ENCODE measurements at places on chromosomes 7 and 10.

DNA sequence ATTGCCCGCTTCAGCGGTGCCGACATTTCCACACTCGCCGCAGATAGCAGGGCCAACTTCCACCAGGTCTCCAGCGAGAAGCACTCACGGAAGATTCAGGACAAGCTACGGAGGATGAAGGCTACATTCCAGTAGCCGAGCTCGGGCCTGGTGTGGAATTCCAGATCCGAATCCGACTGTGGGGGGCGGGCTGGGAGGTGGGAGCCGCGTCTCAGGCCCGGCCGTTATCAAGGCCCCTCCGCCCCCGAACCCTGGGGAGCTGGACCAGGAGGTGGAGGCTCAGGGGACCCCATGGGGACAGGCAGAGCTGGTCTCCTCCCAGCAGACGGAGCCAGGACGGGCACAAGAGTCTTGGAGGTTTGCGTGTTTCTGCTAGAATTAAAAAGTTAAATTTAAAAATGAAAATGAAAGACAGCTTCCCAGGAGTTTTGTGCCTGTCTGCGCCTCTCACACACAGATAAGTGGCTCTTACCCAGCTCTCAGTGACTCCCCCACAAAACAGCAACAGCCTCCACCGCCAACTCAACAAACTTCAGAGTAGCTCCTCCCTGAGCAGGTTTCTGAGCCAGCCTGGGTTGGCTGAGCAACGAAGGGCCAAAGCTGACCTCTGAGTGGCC, 5.2 kb upstream of the UTF1 start:
- DNase-seq = no peak

GRCh38 chr7:158865462-158865922, 9.1 kb downstream of the DYNC2I1 start:
- no peak for DNase-seq

- no peak for DNase-seq
Observed at GRCh38 chr10:48805848-48806247, 121.2 kb downstream of the WDFY4 start.

- DNase-seq = no peak
Observed at GRCh38 chr7:106957766-106958165, 86.7 kb upstream of the PRKAR2B start.

GRCh38 chr7:21544303-21544656, 1.4 kb downstream of the DNAH11 start:
- no peak for DNase-seq

- DNase-seq = peak; percentile 88
Observed at GRCh38 chr7:105003275-105003674, 10.7 kb upstream of the KMT2E start.

GRCh38 chr10:112663234-112664125, 216.5 kb downstream of the VTI1A start:
- peak; percentile 40 for DNase-seq

DNA sequence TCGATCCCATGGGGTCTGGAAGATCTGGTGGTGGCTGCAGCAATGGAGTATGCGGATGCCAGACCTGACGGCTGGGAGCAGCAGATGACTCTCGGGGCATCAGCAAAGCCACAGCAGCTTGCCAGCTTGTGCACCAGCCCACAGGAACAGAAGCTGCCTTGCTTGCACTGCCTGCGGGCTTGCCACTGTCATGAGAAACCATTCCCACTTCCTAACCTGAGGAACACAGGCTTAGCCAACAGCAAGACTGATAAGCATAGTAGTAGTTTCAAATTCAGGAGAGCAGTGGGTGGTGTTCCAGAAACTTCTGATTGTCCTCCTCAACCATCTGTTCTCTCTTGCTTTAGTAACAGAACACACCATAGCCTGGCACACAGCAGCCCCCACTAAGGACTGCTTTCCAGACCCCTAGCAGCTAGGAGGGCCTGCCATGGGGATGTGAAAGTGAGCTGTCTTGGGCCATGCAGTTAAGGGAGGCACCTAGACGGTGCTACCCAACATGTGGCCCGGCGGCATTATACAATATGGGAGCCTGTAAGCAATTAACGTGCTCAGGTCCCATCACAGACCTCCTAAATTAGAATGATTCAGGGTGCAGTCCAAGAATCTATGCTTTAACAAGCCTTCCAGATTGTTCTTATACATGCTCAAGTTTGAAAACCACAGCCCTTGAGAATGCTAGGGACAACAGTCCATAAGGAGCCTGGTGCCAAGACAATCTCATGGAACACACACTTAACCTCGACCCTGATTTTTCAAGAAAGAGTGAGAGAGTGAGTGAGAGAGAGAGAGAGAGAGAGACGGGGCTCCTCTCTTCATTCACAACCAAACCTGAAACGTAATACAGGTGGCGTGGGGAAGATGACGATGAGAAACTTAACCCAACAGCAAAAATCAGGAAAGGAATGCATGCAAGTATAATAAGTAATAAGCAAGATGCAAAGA, 7.1 kb downstream of the ANXA11 start:
- DNase-seq = no peak

- DNase-seq = no peak
Observed at GRCh38 chr7:80392229-80393169, 119.4 kb downstream of the GNAT3 start.

DNA sequence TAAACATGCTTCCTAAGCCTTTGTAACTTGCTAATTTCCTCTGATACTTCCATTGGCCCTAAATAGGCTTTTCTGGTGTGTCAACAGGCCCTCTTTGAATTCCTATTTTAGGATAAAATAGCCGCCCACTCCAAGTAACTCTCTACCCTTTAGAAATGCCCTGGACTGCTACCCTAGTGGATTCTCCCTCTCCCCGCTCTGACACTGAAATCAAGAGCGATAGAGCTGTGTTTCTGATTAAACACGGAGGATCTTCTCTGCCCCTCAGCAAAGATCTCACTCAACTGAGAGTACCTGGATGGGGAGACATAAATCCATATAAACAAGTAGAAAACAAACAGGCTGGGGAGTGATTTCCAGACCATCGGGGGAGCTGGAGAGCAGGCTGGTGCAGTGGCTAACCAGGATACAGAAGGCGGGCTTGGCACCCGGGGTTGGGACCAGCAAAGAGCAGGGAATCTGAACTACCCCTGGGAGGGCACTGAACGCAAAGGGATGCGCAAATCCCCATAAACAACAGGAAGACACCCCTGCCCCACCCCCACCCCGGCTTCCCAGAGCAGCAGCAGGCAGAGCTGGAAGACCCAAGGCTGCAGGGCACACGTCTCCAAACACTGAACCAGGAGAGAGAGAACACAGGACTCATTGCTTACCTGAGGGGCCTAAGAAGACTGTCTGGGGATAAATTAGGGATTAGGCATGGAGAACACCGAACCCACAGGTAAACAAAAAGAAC, 2.5 kb downstream of the ASB13 start:
- DNase-seq = no peak

- no peak for DNase-seq
Observed at GRCh38 chr10:107733328-107734130, 569.0 kb upstream of the SORCS1 start.

DNA sequence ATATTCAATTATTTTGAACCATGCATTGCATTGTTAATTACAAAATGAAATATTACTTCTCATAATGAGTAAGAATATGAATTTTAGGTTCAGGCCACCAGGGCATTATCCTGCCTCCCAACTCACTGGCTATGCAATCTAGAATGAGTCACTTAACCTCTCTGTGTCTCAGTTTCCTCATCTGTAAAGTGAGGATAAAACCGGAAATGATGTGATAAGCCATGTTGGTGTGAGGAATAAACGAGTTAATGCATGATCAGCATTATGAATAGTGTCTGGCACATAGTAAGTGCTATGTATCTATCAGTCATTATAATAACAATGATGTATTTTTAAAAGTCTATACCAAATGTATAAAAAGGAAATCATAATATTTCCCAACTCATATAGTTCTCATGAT, 85.5 kb downstream of the SEMA3D start:
- no peak for DNase-seq

DNA sequence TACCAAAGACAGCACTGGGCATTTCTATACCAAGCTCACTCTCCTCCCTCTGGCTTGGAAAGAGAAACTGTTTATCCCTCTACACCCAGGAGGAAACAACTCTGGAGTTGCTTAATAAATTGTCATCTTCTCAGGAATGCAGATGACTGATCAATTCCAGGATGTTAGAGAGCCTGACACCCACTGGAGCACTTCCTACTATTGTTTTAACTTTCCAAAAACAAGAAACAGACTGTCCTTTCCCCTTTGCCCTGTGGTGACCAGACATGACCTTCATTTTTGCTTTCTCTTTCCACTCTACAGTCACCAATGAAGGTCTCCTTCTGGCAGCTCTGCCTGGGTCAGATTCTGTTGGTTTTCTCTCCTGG, 19.6 kb downstream of the GIMAP4 start:
- DNase-seq = no peak

All from stromal cell of bone marrow (primary cell).